ENCODE measurements at places on chromosomes 3 and 15.

DNA sequence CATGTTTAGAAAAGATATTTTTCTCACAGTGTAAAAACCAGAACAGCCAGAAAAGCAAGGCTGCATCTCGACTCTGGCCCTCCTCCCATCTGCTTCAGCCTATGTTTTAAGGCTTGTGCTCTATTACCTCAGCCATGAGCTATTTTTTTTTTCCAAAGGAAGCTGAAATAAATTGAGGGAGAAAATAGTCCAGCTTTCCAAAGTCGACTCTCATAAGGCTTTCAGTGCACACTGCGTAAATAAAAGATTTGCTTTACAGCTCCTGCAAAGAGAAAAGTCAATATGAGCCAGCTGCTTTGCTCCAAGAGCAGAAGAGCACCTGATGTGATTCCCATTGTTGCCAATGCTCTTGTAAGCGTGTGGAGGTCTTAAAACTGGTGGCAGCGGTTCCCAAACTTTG is 26.7 kb downstream of the SCG3 start:
- no peak for DNase-seq

GRCh38 chr3:50588759-50589433 is 19.6 kb downstream of the HEMK1 start:
- DNase-seq = no peak

DNA sequence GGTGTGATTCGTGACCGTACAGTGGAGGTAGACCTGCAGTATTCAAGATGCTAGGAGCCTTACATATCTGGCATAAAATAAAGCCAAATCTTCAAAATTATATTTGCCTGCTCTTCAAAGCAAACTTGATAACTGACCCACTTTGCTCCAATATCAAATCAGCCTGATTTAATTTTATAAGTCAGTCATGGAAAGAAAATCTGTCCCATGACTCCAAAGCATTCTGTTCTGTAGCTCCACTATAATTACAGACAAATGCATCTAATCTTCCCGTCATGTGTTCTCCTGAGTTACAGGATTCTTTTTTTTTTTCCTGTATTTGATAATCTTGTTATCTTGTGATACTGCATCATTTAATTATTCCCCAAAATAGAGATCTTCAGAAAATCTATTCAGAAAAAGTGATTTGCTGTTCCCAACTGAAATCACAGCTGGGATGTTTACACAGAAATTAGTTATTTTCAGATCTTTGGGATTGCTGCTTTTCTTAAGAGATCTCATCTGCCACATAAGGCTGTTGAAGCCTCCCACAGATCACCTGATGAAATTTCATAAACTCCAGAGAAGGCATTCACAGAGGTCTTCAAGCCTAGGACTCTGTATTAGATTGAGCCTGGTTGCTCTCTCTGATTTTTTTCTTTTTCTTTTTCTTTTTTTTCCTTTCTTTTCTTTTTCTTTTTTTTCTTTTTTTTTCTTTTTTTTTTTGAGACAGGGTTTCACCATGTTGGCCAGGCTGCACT is 27.2 kb downstream of the TIMP4 start:
- no peak for DNase-seq

GRCh38 chr15:59313641-59314332 is 58.9 kb downstream of the MYO1E start:
- DNase-seq = no peak

GRCh38 chr15:28960979-28961378 is 75.2 kb downstream of the APBA2 start:
- DNase-seq = no peak

GRCh38 chr3:177211503-177212277 is 14.4 kb upstream of the TBL1XR1 start:
- no peak for DNase-seq

DNA sequence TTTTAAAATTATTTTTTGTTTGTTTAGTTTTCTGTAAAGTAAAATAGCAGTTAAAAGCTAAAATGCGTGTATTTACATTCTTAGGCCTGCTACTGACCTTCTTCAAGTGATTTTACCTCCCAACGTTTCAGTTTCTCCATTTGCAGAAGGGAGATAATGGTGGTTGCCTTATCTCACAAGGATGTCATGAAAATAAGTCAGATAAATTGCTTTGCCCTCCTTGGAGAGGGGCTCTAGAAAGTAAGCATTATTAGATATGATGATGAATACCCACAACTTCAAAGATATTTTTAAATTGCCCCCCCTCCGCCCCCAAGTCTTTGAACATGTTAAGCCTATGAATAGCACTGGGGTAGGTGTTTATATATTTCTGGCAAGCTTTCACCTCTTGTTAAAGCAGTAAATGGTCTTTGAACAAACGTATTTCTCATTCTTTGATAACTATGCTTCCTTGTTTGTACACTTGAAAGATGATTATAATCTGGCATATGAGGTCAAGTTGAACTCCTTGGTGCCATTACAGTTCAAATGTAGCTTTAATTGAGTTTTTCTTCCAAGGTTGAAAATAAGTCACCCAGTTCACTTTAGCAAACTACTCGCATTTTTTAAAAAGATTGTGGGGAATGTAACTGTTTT is 6.4 kb downstream of the TERC start:
- no peak for DNase-seq

- no peak for DNase-seq
Measured at GRCh38 chr3:43503067-43503728, 118.6 kb downstream of the ANO10 start.

DNA sequence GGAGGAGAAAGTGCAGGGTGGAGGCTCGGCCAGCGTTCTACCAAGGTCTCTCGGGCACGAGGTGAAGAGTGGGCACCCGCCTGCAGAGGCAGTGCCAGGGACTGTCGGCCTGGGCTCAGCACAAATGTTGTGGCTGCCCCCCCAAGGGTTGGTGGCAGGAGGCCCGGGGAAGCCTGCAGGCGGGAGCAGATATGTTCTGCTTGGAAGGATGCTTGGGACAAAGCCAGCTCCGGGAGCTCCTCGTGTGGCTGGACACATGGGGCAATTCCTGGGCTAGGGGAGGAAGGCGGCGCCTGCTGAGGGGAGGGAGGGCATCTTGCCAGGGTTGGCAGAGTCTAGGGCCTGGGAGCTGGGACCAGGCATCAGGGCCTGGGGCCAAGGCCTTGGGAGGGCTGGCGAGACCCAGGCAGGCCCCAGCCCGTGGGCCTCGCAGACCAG is 30.4 kb upstream of the FBLN2 start:
- DNase-seq = no peak

GRCh38 chr3:38651153-38651789 is 1.8 kb upstream of the SCN5A start:
- DNase-seq = peak; percentile 69

DNA sequence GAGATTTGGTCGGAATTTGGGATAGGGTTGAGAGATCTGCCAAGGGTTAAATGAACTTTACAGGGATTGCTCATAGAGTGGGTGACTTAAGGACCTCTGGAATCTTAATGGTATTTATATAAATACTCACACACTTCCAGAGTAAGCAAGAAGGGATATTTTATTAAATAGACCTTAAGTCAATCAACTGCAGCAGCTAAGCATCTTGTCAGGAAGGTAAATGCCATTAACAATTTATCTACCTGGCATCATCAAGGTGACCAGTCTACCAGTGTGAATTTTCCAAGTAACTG is 123.9 kb downstream of the FEZF2 start:
- DNase-seq = no peak

GRCh38 chr3:100720426-100720825 is 11.1 kb downstream of the TFG start:
- DNase-seq = no peak

DNA sequence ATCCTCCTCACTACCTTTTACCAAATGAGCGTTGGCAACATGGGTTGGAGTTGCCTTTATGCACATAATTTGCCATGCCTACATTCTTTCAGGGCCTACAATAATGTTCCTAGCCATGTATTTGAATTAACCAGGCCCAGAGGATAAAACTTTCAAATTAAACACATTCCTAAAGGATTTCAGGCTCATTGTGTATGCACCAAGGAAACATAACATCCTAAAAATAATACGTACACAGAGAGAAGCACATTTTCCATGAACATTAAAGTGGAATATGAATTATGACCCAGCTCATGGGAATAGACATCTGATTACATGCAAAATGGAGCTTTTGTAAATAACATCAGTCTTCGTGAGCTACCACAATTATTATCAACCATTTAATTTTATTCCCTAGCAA is 203.3 kb downstream of the RORA start:
- DNase-seq = no peak

GRCh38 chr3:172383306-172383796 is 64.9 kb downstream of the GHSR start:
- no peak for DNase-seq

DNA sequence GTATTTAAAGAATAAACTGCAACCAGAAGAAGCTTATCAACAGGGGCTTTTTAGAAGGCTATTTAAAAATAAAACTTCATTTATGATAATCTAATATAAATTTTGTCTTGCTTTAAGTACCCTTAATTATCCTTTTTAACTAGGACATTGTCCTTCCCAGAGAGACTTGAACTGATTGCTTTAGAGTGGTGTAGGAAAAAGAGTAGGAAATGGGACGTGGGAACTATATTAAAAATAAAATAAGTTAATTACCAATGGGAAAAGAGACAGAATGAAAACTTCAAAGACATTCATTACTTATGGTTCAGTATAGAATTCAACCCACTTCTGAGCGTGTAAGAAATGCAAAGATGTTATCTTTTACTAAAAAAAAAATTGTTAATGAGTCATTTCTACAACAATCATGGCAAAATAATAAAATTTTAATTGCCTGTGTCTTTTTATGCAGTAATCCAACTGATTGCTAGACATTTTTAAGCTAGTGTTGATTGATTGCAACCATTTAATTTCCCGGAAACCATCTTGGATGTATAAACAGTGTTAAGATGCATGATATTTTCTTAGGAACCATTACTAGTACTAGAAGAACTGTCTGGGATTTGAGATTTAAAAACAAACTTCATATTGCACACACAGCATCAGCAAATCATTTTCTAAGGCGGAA is 298.8 kb upstream of the UMPS start:
- no peak for DNase-seq

GRCh38 chr15:79257454-79257853 is 25.1 kb upstream of the ANKRD34C start:
- DNase-seq = no peak

DNA sequence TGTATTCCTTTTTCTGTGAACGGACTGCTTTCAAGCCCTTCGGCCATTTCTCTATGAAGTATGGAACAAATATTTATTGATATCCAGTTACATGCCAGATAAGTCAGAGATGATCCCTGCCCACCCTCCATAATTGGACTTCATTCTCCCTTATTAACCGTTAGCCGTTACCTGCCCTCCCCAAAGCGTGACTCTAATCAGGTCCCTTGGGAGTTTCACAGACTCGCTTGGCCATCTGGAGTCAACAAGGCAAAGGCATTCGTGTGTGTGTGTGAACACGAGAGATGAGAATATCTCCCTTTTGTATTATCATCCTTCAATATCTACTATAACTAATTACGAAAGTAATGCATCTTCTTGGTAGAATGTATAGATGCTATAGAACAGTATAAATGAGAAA is 314.5 kb downstream of the TLE3 start:
- DNase-seq = no peak

DNA sequence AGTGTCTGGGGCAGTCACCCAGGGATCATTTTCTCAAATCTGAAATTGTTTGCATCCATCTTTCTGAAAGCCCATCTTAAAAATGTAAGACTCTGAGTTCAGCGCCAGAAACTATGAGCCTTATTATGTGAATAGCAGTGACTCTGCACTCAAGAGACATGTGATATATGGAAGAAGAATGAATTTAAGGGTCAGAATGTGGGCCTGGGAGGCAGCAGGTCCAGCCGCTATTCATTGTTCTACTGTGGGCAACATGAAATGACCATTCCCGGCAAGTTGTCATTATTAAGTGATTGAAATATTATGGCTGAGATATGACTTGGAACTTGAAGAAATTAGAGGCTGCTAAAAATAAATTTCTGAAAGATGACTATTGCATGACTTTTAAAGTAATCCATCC is 228.6 kb upstream of the ARRDC4 start:
- DNase-seq = no peak

GRCh38 chr3:183503746-183504145 is 51.8 kb downstream of the KLHL6 start:
- DNase-seq = no peak

- no peak for DNase-seq
Measured at GRCh38 chr3:29686889-29687592, 406.2 kb downstream of the RBMS3 start.

DNA sequence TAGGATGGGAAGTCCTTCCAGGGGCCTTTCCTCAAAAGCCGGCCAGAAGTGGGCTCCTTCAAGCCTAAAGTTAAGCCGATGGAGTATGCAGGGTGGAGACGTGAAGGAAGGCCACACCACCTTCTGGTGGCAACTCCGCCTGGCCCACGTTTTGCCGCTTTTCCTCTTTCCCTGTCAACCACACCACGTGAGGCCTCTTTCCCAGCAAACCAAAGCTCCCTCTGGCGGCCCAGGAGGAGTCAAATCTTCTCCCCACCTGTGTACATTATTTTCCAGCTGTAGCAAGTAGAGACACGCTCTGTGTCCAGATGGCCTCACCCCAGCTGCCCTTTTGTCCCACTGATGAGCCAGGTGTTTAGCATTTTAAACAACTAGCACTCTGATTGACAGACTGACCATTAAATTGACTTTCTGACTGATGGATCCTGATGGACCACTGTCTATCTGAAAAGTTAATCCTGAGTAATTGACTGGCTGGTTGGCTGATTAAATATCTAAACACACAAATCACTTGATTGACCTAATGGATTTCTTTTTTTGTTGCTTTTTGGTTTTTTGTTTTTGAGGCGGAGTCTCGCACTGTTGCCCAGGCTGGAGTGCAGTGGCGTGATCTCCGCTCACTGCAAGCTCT is 59.6 kb upstream of the ZBTB38 start:
- no peak for DNase-seq

GRCh38 chr15:60901647-60902046 is 327.5 kb downstream of the RORA start:
- no peak for DNase-seq

DNA sequence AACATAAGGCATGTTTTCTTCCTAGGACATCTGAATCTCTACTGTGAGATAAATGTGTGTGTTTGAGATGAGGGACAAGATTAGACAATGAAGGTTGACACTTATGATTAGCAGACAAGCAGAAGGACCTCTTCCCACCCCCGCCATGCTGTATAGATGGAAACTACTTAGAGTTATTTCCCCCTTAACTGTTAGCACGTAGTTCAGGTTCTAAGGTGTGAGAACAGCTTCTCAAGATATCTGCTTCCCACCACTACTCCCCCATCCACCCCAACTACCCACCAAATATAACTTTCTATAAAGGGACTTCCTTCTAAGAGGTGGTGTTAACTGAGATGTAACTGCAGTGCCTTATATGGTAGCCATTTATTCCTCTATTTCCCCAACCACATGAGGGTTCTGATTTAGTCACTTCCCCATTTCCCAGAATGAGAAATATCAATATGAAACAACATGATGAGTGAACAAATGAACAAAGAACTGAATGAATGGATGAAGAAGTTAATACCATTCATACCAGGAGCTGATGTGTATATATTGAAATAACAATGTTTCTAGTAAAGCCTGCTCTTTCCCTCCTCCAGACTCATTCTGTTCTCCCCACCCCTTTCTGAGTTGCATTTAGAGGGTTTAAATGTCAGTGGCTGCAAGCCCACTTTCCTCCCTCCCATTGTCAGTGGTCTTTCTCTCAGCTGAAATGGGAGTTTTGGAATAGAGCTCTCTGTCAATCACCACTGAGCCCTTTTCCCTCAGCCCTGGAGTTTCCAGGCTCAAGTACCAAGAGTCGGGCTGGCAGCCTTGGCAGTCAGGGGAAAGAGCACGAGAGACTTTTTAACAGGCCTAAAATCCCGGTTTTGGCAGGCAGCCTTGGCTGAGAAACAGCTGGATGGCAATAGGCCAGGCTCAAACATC is 7.7 kb upstream of the RFTN1 start:
- no peak for DNase-seq
